ENCODE measurements at places on chromosomes 2 and 18.

GRCh38 chr18:26703170-26703930, 155.0 kb upstream of the KCTD1 start:
- no peak for DNase-seq

GRCh38 chr2:180707884-180708205, 272.6 kb upstream of the UBE2E3 start:
- DNase-seq, result peak; percentile 43

GRCh38 chr2:222912776-222913175, 51.9 kb downstream of the ACSL3 start:
- DNase-seq, result no peak

DNA sequence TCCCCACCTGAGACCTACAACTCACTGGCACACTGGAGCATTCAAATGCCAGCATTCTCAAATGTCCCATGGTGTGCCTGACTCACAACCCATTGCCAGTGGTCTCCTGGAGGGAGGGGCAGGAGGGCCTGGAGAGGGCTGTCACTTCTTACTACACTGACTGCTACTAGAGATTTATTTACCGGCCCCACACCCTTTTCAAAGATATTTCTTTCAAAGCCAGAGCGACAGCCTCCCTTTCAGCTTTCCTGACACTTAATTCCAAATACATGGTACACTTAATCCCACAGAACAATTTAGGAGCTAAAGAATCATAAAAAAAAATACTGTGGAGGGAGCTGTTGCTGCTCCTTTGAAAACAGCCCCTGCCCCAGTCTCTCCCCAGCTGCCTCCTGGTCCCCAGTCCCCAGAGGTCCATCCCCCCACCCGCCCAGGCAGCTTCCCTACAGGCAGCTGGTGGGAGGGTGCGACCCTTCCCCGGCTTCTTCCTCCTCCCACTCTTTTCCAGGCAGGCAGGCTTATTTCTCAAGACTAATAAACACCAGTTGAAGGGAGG, 129.1 kb upstream of the SMAD2 start:
- peak; percentile 67 for DNase-seq

GRCh38 chr2:85421260-85422071, 3.0 kb downstream of the SH2D6 start:
- DNase-seq, result peak; percentile 37

- no peak for DNase-seq
These were observed 37.9 kb downstream of the INHBB start for GRCh38 chr2:120383631-120384340.

GRCh38 chr2:73987109-73987947, 2.6 kb downstream of the TET3 start:
- DNase-seq, result no peak

DNA sequence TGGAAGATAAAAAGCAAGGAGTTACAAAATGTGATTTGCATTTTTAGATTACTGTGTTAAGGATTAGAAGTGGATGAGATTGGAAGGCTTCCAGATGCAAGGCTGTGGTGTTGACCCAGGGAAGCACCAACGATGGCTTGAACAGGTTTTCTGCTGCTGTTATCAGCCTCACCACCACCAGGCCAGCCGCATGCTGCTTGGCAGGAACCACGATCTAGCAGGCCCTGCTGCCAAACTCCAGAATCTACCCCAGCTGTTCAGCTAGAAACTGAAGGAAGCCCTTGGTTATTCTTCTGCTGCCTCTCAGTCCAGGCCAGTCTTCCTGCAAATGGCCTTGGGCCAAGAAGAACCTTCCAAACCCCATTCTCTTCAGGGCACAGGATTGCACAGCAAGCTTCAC, 133.9 kb downstream of the MTCL1 start:
- no peak for DNase-seq

DNA sequence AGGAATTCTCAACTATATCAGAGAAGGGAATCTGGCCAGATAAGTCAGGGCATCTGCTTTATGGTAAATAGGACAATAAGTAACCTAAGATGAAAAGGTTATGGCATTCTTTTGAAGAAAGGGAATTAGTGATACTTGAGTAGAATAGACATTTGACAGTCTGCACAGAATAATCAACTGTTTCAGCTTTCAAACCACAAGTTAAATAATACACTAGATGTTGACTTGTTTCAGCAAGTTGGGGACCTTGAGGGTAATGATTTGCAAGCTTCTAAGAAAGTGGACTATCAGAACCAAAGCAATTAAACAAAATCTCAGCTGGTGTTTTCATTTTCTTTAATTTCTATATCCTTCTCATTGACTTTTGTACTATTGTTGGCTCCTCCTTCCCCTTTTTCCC, 54.5 kb downstream of the SLC39A10 start:
- DNase-seq, result no peak

All from NCI-H2227 treated with DMSO at 0.1 percent for 48 hours (cell line).